ENCODE measurements at places on chromosomes 12 and 14. TPM values are rescaled to one million over a fixed set of nuclear protein-coding genes. Genes with fewer than 3 reads are reported as not detected.

- H3K27ac ChIP-seq: peak overlapping the region; percentile 22
- no peaks in the 10 kb centered on the region for H3K27me3 ChIP-seq
- no peak for DNase-seq
- H3K36me3 ChIP-seq: peaks cover 10% of the 10 kb centered on the region
Observed at GRCh38 chr12:123286652-123287373, 15.2 kb upstream of the CDK2AP1 start.

- no peak for DNase-seq
- no peak overlapping the region for H3K27ac ChIP-seq
- no peaks in the 10 kb centered on the region for H3K27me3 ChIP-seq
- no peak overlapping the region for H3K4me3 ChIP-seq
Observed at GRCh38 chr12:85580562-85581168, 255.5 kb downstream of the RASSF9 start.

DNA sequence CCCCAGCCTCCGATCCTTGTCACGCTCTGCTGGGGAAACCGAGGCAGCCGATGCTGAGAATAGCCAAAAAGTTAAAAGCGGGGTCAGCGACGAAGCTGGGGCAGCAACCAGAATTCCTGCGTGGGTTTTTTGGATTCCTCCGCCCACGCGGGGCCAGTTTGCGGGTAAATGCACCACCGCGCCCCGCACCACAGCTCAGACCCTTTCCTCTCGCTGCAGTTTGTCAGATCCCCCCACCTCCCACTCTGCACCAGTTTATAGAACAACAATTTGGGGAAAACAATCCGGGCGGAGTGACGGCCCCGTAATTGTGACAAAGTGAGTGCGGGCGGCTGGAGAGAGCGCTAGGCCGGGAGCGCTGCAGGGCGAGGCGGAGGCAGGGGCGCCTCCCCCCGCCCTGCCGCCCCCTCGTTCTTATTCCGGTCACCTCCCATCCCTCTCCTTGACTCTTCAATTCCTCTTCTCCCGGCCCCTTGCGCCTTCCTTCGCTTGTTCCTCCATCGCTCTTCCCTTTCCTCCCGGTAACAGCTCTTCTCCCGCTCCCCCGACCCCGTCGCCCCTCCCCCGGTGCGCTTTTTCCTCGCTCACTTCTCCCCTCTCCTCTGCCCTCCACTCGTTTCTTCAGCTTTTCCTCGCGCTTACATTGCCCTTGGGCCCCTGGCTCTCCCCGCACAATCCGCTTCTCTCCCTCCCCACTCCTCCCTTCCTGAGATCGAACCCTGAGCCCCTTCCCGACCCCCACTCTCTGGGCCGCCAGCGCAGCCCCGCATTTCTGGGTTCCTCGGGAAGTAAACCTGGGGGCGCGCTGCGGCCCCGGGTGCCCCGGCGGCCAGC, 646 bp upstream of the DNAJC22 start:
- no peak for DNase-seq
- H3K4me3 ChIP-seq: peak overlapping the region; percentile 67
- H3K27ac ChIP-seq: no peak overlapping the region
- peaks cover 64% of the 10 kb centered on the region for H3K27me3 ChIP-seq
- H3K4me1 ChIP-seq: peaks cover 19% of the 10 kb centered on the region

DNA sequence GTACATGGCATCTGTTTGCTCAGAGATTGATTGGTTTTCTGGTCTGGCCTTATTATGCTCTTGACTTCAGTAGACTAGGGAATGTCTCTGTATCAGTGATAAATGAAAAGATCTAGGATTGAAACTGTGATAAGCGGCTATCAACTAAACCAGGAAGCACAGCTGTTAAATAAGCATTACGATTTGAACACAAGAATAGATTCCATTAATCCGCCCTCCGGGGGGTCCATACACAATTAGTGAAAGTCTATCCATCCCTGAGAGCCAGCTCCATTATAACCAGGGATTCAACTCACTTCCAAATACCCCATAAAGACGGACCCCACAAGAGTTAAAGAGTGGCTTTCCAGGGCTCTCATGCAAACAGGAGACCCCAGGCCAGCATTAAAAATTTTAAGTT, 279.0 kb downstream of the GRIN2B start:
- H3K4me3 ChIP-seq: no peak overlapping the region
- H3K4me1 ChIP-seq: no peaks in the 10 kb centered on the region
- no peak overlapping the region for H3K27ac ChIP-seq

- peak overlapping the region; percentile 11 for H3K4me3 ChIP-seq
- H3K4me1 ChIP-seq: peaks cover 37% of the 10 kb centered on the region
- no peaks in the 10 kb centered on the region for H3K27me3 ChIP-seq
- H3K36me3 ChIP-seq: peaks cover 38% of the 10 kb centered on the region
Observed at GRCh38 chr12:51246254-51246853, 7.7 kb downstream of the DAZAP2 start.

GRCh38 chr14:102469261-102469660, 40.3 kb downstream of the ANKRD9 start:
- no peak for DNase-seq
- peaks cover 14% of the 10 kb centered on the region for H3K36me3 ChIP-seq
- H3K4me3 ChIP-seq: no peak overlapping the region
- H3K27me3 ChIP-seq: no peaks in the 10 kb centered on the region
- H3K4me1 ChIP-seq: peaks cover 7% of the 10 kb centered on the region

- H3K27me3 ChIP-seq: no peaks in the 10 kb centered on the region
- H3K27ac ChIP-seq: no peak overlapping the region
- H3K36me3 ChIP-seq: peaks cover 42% of the 10 kb centered on the region
- no peaks in the 10 kb centered on the region for H3K4me1 ChIP-seq
- H3K4me3 ChIP-seq: no peak overlapping the region
- DNase-seq: no peak
Observed at GRCh38 chr12:132936163-132936562, 19.9 kb downstream of the ZNF605 start.

DNA sequence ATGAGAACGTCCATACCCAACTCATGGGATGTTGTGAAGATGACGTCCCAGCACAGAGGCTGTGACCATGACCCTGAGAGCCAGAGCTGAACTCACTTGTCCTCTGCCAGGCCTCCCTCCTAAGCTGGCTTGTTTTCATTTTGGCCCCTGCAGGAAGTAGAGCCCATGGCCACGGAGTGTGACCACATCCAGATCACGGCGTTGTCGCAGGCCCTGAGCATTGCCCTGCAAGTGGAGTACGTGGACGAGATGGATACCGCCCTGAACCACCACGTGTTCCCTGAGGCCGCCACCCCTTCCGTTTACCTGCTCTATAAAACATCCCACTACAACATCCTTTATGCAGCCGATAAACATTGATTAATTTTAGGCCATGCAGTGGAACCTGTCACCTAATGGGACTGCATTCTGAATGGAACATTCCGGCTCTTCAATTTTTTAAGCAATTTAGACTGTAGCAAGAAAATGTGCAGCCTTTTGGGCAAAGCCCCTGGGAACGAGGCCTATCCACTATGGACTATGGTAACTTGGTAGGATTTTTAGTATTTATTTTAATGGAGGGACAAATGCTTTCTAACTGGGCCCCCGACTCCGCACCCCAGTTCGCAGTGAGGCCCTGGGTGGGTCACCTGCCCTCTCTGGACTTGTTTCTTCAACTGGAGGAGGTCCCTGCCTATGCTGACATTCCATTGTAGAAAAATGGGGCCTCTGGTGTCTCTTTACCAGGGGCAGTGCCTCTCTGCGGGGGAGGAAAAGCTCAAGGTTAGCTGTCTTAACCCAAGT, 19.6 kb downstream of the OTUB2 start:
- H3K36me3 ChIP-seq: peaks cover 41% of the 10 kb centered on the region
- H3K4me1 ChIP-seq: no peaks in the 10 kb centered on the region
- DNase-seq: no peak
- H3K27me3 ChIP-seq: no peaks in the 10 kb centered on the region
- H3K4me3 ChIP-seq: no peak overlapping the region

Gene ADCY6
- 0.55 TPM for total RNA-seq

Gene ATP6V1D
- total RNA-seq: 26.8 TPM

Gene P2RX2
- total RNA-seq: not detected

Gene TMEM30B
- total RNA-seq: 0.46 TPM

Gene GYS2
- 0.07 TPM for total RNA-seq

Data from activated T-helper 2 cell treated with anti-CD3 and anti-CD28 coated beads, Interferon-gamma antibody, Interleukin-2, Interleukin-4, amounts not matched to agents 10 μg/mL and 5 μg/mL and 100 μg/mL, durations not matched to agents 14 hours and 24 hours and 36 hours (primary cell).